NCI-H1417 (cell line): ENCODE measurements at places on chromosomes 11 and 22.
A peak's percentile ranks its signal among the peaks of the same experiment; 100 is the strongest.

DNA sequence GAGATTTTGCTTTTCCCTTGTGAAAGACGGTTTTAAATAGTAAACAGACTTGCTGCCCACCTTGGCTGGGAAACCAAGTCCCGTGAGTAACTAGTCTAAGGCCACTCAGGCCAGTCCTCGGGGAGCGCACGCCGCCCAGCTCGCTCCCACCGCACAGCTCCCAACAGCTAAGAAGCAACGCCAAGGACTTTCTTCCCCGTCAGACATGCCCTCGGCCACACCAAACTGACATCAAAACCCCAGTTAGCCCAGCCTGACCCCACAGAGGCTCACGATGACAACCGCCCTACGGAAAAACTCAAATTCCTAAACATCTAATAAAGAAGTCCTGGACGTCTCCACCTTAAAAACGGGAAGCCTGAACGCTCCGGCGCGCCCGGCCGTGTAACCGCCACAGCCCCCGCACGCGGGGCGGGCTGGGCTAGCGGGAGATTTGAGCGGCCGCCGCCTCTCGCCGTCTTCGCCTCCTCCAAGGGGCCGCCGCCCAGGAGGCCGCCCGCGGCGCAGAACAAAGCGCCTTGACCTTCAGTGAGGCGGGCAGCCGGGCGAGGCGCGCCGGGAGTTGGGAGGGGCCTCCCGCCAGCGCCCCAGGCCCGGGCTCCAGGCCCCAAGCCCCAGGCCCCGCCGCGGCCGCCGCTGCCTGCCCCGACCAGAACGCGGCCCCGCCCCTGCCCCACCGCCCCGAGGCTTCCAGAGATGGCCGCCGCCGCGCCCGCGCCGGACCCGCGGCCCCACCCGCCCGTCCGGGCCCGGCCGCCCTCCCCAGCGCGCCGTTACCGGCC is 486 bp downstream of the NAP1L4 start:
- DNase-seq: peak; percentile 85

- no peak for DNase-seq
Measured at GRCh38 chr11:3080104-3080503, 22.9 kb upstream of the CARS1 start.

DNA sequence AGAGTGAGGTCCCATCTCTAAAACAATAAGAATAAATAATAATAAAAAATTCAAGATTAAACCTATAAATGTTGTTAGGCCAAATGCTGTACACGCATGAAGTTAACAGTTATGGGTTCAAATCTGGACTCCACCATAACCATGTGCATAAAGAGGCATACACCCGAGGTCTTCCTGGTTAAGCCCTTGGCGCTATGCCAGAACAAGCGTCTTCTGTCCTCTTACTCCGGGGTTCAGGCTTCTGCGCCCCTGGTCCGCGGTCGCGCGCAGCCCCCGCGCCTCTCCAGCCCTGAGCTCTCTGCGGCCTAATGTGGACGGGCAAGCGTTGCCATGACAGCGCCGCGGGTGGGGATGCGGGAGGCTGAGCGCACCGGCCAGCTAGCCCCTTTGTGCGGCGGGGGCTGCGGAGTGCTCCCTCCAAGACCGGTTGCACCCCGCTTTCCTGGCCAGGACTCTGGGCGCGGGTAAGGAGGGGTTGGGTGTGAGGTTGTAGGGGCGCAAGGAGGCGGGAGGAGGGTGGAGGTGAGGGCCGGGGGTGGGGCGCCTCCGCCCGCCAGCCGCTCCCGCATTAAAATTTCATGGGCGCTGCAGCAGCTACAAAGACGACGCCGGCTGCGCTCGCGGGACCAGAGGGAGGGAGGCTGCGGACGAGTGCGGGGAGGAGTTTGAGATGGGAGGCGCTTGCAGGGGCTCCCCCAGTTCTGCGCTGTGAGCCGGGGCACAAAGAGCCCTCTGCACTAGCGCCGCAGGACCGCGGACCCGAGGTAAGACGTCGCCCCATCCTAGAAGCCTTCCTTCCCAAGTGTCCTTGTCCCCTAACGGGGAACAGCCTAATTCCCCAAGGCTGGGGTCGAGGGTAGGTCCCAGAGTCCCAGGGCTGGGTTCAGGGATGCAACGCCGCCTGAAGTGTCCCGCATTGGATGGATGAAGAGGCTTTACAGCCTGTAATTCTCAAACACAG is at the start of gene MIAT:
Gene MIAT, plus strand, starts transcription at position 698 of the 961 bp plus-strand sequence.
- peak; percentile 33 for DNase-seq

DNA sequence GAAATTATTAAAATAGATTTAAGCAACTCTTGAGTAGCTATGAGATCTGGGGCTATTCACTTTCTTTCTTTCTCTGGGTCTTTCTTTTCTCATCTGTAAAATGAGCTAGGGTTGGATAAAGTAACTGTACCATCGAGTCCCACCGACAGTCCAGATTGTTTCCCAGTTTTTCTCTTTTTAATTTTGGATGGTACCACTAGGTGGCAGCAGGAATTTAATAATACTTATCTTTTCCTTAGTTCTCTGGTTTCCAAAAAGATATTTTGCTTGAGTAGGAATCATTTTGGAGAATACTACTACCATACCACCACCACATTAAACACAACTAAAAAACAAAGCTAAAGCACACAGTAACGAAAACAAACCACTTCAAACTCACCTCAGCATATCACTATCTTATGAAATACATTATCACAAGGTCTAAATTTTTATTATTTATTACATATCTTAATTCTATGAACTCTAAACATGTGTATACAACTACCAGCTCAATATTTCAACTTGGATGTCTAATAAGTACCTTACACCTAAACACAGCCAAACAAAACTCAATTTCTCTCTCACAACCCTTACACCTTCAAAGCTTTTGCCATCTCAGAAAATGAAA is 584.0 kb downstream of the KCNA4 start:
- DNase-seq: peak; percentile 30

- no peak for DNase-seq
Measured at GRCh38 chr11:100942016-100942415, 187.6 kb downstream of the PGR start.

DNA sequence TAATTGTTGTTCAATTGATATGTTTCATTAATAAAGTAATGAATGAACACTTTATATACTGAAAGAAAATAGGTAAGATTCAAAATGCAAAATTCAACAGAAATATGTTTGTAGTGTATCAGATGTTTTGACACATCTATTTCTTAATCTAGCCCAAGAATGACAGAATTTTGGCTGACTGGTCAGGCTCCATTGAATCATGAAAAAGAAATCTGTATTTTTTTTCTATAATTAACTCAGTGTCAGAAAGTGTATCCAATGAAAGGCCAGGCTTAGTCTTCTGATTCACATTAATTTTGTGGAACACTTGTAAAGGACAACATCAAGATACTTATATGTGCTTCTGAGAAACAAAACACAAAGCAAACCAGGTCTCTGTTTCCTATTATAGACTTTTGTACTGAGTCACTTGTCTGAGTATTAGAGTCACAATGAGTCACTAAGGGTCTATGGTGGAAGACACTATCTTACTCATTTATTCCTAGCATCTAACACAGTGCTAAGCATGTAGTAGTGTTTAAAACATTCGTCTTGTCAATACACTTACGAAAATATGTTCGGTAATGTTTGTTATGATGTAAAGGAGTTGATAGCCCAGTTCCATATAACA is 297.7 kb upstream of the CCDC90B start:
- no peak for DNase-seq

GRCh38 chr11:125176866-125177265 is 12.3 kb downstream of the PKNOX2 start:
- no peak for DNase-seq

GRCh38 chr11:22780952-22781593 is 48.5 kb downstream of the SVIP start:
- DNase-seq: peak; percentile 92

DNA sequence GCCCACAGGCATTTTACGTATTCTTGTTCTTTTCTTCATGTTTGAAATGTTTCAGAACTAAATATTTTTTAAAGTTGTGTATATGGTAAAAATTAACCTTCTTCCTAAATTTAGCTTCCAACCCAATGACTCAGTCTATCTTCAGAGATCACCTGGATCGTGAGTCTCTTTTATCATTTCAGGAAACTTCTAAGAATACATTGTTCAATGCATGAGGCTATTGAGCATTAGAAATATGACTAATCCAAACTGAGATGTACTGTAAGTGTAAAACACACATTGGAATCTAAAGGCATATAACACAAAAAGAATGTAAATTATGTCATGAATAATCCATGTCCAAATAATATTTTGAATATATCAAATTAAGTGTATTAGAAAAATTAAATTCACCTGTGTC is 265.2 kb downstream of the LUZP2 start:
- no peak for DNase-seq

DNA sequence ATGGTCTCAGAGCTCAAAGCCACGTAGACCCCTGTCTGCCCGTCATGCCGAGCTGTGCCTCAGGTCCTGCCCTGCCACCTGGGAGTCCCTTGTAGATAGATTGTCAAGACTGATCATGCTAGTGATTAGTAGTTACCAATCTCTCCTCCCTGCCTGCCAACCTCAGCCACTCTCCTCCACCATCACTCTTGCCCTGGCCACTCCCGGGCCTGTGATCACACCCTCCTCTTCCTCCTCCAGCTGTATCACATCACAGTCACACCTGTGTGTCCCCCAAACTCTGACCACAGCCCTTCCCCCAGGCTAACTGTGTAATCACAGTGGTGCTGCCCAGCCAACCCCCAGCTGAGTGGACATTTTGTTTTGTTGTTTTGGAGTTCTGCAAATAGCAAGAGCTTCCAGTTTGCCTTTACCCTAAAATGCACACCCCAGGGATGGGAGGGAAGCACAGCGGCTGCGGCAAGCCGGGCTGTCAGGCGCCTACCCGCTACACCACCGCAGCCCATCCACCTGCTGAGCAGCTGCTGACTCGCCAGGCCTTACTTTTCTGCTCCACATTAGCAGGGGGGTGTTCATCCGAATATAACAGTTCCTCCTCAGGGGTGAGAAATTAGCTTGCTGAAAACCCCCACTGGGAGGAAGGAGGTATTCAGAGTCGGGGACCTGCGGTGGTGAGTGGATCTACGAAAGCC is 45.8 kb downstream of the LRFN4 start:
- no peak for DNase-seq

GRCh38 chr11:15757048-15757698 is 599.2 kb downstream of the SOX6 start:
- DNase-seq: peak; percentile 34

- no peak for DNase-seq
Measured at GRCh38 chr11:119320776-119321524, 4.0 kb upstream of the MCAM start.

GRCh38 chr22:41308054-41308453 is 6.7 kb downstream of the ZC3H7B start:
- no peak for DNase-seq

- DNase-seq: peak; percentile 6
Measured at GRCh38 chr11:119144825-119145486, 3.9 kb upstream of the ABCG4 start.

GRCh38 chr11:4194889-4195288 is 100.3 kb downstream of the RRM1 start:
- no peak for DNase-seq

DNA sequence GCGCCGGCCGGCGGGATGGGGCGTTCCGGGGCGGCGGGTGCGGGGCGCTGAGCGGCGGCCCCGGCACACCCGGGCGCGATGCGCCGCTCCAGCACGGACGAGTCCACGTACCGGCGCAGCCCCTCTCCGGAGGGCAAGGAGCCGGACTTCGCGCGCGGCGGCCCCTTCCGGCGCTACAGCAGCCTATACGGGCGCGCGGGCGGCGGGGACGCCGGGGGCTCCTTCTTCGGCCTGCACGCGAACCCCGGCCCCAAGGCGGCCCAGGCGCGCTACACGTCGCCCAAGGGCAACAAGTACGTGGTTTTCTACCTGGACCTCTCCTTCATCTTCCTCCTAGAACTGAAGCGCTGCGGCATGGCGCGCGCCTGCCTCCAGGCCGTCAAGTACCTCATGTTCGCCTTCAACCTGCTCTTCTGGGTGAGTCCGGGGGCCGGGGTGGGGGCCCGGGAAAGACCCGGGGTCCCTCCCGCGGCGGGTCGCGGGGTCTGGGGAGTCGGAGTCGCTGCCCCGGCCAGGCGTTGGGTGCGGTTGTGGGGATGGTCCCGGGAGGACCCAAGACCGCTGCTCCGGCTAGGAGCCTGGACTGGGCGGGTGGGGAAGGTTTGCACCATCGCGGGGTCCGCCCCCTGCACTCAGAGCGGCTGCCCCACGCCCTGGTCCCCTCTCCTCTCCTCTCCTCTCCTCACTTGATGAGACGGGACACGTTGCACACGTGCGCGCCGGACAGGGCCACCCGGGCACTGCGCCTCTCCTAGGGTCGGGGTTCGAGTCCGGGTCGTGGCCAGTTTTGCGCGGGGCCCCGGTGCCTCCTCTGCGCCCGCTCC is 7.5 kb downstream of the TSPAN4 start:
- no peak for DNase-seq

DNA sequence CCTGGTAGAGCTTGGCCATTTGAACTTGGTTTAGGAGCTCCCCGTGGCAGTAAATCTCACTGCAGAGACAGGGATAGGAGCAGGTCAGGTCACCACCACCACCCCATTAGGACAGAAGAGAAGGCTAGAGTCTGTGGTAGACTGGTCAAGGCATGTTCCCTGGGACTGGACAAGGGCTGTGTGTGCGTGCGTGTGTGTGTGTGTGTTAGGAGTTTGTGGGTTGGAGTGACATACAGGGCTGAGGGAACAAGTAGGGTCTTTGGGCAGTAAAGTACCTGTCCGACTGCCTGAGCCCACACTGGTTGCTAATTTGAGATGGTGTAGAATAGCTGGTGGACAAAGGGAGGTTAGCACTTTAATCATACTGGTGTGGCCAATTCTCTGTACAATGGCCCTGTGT is 16.1 kb downstream of the TREH start:
- no peak for DNase-seq

- DNase-seq: peak; percentile 83
Measured at GRCh38 chr11:122668562-122669090, 13.1 kb downstream of the UBASH3B start.

DNA sequence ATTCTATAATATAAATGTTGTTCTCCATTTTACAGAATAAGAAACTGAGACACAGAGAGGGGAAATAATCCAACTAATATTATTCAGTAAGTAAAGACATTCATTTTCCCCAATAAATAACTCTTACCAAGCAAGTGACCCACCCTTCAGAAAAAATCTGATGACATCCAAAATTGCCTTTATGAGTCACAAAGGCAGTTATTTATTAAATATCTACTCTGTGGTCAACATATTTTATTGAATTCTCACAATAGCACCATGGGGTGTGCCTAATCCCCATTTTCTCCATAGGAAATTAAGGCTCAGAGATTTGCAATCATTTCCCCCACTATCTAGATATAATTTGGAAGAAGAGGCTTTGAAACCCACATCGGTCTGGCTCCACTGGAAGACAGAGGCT is 161.5 kb upstream of the ISX start:
- no peak for DNase-seq

DNA sequence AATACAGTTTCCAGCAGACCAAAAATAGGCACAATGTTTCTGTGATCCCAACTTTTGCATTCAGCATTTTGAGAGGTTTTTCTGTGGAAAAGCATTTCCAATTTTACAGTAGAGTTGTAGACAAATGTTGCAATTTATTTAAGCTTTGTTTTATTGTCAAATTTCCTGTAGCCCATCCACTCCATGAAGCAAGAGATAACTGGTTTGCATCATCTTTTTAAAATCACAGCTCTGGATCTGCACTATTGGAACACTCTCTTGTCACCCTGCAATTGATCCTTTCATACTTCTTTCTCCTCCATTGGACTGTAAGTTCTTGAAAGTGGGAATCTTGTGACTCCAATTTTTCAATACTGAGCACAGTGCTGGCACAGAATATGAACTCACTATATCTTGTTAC is 86.0 kb downstream of the MAML2 start:
- no peak for DNase-seq

- DNase-seq: no peak
Measured at GRCh38 chr22:24807284-24807950, 1.4 kb downstream of the SGSM1 start.
